ENCODE measurements at places on chromosomes 13 and 19.
A peak's percentile ranks its signal among the peaks of the same experiment; 100 is the strongest.

DNA sequence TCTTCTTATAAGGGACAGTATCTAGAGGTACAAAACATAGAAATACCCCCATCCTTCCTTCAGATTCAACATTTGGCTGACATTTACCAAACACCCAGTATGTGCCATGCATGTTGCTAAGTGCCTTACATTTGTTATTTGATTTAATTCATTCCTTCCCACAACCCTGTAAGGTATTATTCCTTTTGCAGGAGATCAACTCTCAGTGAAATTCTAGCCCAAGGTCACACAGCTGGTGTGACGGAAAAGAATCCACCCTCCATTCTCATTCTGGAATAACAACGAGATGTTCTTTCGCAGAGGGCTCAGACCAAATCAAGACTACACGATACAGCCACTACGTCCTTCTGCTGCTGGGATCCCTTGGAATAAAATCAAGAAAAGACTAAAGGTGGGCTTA lies 67.8 kb downstream of the C13orf42 start:
- no peak for DNase-seq

GRCh38 chr13:31367410-31367809 lies 167.6 kb downstream of the B3GLCT start:
- DNase-seq: no peak

GRCh38 chr13:38888309-38888708 lies 102.3 kb downstream of the STOML3 start:
- DNase-seq: peak; percentile 37

DNA sequence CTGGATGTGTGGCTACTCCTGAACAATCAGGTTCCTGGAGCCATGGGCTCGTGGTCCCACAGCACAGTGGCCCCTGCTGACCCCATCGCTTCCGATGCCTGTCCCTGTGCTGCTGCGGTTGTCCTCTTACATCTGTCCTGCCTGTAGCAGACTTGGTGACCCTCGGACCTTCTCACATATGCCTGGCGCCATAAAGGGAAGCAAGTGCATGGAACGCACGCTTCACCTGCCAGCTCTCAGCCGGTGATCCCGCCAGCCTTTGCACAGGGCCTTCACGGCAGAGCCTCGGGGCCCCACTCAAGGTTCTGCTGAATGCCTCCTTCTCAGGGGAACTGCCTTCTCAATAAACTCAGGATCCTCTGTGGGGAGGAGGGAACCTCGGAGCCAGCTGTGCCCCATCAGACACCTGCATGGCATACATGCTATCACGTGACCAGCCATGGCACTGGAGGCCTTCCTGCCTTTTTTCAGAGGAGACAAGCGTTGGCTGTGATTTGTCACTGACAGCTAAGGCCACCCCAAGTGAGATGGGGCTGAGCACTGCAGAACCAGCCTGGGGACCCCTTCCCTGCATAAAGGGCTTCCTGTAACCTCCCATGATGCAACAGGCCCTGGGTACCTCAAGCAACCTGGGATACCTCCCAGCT lies 24.3 kb downstream of the PEPD start:
- no peak for DNase-seq

DNA sequence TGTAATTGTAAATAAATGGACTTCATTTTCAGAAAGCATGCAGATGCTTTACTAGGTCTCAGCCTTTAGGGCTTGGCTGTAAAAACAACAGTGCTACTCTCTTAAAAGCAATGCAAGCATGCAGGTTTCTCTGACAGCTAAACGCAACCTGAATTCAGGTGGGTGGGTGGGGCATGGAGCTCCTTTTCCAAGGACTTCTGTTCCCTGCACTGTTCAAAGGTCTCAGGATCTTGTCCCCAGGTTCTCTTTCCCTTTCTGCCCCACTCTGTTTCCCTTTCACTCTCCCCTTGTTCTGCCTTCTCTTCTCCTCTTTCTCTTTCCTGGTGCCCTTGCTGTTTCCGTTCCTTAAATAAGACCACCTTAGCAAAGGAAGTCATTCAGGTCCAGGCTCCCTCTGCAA lies 1527.5 kb upstream of the SLC10A2 start:
- no peak for DNase-seq

DNA sequence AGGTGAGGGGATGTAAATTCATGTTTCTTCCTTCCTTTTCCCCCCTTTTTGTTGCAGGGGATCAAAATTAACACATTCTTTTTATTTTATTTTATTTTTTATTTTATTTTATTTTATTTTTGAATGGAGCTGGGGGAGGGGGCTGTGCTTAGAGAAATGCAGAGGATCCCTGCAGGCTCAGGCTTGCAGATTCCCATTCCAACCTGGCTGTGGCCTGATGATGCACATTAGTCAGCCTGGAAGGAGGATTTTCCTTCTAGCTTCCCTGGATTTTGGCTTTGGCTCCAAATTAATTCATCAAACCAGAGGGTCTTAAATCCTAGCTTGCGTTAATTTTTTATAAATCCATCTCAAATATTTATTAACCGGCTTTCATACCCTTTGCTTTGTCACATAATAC lies 67.0 kb downstream of the FREM2 start:
- DNase-seq: no peak

DNA sequence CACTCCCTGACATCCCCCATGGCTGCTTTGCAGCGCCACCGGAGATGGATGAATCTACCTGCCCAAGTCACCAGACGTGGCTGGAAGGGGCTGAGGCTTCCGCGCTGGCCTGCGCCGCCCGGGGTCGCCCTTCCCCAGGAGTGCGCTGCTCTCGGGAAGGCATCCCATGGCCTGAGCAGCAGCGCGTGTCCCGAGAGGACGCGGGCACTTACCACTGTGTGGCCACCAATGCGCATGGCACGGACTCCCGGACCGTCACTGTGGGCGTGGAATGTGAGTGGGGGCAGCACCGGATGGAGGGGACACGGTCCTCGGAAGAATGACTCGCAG lies 4.6 kb downstream of the ICAM5 start:
- no peak for DNase-seq

DNA sequence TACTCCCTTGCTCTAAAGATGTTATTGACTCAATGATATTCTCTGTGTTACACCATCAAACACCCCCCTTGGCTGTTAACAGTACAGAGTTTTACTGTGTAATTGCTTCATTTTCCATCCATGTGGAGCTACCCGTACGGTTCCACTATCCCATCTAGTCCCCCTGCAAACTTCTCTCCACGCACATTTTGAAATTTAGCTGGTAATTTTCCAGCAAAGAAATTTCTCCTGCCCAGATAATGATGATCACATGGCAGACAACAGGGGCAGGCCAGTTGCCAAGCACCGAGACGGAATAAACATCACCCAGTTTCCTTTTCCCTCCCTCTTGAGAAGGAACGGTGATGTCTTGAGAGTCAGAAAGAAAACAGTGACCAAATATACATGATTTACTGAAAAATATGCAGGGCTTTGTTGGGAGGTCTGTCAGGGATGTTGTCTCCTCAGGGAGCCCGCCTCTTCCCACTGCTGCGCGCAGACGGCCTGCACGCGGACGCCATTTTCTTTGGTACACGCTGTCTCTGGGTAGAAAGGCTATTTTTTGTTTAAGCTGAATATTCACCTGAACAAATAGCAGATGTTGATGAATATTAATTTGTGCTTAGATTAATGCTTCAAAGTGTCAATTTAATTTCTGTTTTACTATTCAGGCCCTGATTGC lies 109.9 kb downstream of the OLFM4 start:
- peak; percentile 3 for DNase-seq

- DNase-seq: peak; percentile 83
These were observed 166.4 kb downstream of the DCLK1 start for GRCh38 chr13:35964863-35965180.

DNA sequence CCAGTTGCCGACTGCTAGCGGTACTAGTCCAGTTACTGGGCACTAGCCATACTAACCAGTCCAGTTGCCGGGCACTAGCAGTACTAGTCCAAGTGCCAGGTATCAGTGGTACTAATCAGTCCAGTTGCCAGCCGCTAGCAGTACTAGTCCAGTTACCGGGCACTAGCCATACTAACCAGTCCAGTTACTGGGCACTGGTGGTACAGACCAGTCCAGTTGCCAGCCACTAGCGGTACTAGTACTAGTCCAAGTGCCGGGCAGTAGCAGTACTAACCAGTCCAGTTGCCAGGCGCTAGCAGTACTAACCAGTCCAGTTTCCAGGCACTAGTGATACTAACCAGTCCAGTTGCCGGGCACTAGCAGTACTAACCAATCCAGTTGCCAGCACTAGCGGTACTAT lies 124.1 kb upstream of the MCF2L start:
- DNase-seq: no peak

- peak; percentile 42 for DNase-seq
These were observed 21.8 kb upstream of the ARGLU1 start for GRCh38 chr13:106589716-106590115.

All from cardiac fibroblast (primary cell).